K562 (cell line): ENCODE measurements at places on chromosomes 2 and 18.

GRCh38 chr2:107466984-107467773 is 359.5 kb upstream of the RGPD4 start:
- DNase-seq = no peak

DNA sequence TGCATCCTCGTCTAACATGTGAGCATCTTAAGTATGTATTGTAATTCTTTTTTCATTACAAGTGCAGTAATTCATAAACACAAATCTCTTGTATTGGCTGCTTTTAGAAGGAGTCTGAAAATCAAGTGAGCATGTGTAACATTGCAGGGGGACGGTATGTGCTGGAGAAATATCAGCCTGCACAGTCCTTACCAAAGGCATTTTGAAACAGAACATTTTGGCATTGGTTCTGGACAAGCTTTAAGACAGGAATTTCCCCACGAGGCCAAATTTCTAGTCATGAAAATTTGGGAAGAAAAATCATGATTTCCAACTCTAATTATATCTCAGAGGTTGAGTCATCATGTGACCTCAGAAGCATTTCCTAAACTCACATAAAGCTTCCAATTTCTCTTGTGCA is 24.7 kb upstream of the NRP2 start:
- DNase-seq = no peak

DNA sequence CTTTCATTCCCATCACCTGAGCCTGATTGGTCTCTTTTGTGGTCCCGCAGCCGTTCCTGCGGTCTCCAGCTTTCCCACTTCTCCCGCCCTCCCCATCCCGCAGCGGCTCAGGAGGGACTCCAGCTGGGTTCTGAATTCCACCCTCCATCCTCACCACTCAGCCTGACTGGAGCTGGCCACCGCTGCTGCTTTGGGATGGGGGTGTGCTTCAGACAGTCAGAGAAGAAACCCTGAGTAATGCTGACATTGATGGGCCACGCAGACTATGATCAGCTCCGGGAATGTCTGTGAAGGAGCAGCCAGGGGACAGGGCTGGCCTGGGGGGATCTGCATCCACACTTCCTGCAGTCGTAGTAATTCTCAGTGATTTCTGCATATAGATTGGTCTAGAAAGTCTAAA is 45.9 kb upstream of the TXNDC2 start:
- no peak for DNase-seq

GRCh38 chr18:7870266-7870665 is 303.1 kb downstream of the PTPRM start:
- DNase-seq = no peak

- DNase-seq = no peak
Measured at GRCh38 chr2:44543773-44544725, 182.3 kb downstream of the CAMKMT start.

GRCh38 chr2:232634206-232635150 is 1.1 kb downstream of the EFHD1 start:
- DNase-seq = peak; percentile 41

DNA sequence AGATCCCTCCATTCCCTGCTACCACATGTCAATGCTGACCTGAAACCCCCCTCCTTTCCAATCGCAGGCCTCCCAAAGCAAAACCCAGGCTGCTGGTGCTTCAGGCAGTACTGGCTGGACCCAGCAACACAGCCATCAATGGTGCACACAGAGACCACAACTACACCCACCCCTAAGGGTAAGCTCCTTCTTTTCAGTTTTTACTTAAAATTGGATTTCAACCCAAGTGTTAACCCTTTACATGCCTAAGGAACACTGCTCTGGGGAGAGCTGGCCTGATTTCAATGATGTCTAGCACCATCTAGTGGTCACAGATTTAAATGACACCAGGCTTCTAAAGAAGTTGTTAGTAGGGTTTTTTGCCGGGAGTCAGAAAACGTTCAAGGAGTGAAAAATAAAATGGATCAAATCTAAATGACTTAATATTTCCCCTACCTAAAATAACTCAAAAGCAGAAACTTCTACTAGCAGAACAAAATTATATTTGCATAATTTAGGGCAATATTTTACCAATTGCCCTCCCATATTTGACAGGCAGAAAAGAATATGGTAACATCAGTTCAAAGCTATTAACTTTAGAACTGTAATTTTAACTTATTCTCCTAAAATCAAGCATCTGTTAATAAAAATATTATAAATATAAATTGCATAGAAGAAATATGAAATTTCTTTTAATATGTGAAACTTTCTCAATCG is 24.6 kb downstream of the FECH start:
- peak; percentile 52 for DNase-seq

DNA sequence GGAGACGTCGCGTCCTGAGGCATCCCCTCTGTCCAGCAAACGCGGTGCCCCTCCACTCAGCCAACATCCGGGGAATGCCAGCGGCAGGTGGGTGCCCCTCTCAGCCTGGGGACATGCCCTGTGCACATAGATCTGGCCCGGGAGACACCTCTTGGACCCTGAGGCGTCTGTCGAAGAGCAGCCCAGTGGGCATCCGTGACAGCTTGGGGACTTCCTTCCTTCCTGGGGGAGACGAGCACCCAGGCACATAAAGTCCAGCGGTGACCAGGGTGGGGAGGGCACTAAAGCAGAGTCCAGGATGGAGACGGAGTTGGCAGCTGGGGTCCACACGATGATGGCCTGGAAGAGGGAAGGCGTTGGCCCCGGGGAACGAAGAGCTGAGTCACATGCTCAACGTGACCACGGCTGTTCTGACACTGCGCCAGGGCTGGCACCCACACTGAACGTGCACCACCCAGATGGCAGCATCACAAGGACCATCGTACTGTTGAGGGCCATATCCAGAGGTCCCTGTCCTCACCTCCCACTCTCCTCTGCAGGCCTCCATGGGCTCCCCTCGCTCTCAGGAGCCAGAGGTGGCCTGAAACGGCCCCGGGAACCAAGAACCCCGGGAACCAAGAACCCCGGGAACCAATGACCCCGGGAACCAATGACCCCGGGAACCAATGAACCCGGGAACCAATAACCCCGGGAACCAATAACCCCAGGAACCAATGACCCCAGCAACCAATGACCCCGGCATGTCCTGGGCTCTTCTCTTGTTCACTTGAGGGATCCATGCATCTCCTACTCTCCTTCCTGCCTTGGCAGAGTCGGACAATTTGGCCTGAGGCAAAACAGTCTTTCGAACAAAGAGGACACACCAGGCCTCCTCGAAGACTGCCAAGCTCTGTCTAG is 22.6 kb downstream of the HDAC4 start:
- DNase-seq = no peak

- peak; percentile 28 for DNase-seq
Measured at GRCh38 chr2:227033471-227034148, 130.4 kb downstream of the COL4A4 start.

DNA sequence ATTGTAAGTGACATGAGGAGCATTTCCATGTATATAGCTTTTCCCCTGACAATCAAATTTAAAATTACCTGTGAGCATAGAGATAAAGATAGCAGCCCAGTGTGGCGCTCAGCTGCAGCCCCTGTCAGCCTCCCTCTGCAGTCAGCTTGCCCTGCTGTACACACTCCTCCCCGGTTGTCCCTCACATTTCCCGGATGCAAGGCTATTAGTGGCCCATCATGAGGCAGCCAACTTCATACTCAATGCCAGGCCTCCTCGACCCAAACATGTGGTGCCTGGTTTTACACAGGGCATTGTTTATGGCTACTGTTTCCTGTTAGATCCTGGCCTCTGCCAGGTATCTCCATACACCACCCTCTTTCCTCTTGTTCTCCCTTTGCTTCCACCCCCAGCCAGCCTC is 116.1 kb upstream of the SH3BP4 start:
- no peak for DNase-seq

GRCh38 chr18:35890323-35890722 is 82.2 kb upstream of the RMP24 start:
- DNase-seq = no peak

GRCh38 chr2:100262046-100262445 is 60.3 kb downstream of the LONRF2 start:
- DNase-seq = no peak

- no peak for DNase-seq
Measured at GRCh38 chr2:71844967-71845366, 302.7 kb downstream of the CYP26B1 start.

DNA sequence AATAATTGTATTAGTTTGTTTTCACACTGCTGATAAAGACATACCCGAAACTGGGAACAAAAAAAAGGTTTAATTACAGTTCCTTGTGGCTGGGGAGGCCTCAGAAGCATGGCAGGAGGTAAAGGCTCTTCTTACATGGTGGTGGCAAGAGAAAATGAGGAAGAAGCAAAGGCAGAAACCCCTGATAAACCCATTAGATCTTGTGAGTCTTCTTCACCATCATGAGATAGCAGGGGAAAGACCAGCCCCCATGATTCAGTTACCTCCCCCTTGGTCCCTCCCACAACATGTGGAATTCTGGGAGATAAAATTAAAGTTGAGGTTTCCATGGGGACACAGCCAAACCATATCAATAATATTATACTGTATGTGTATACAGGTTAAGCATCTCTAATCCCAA is 73.3 kb upstream of the CABLES1 start:
- DNase-seq = no peak

GRCh38 chr2:216346781-216347180 is 25.5 kb downstream of the MARCHF4 start:
- no peak for DNase-seq

- DNase-seq = no peak
Measured at GRCh38 chr2:151855111-151855510, 26.9 kb upstream of the ARL5A start.

- DNase-seq = no peak
Measured at GRCh38 chr2:66580166-66581049, 145.5 kb downstream of the MEIS1 start.

- no peak for DNase-seq
Measured at GRCh38 chr2:162217598-162217997, 25.6 kb downstream of the FAP start.

- DNase-seq = peak; percentile 80
Measured at GRCh38 chr2:27494944-27495554, at the start of gene FNDC4. Gene FNDC4 (minus strand): TSS chr2:27495200. CDS start chr2:27494679, 521 bp downstream.

DNA sequence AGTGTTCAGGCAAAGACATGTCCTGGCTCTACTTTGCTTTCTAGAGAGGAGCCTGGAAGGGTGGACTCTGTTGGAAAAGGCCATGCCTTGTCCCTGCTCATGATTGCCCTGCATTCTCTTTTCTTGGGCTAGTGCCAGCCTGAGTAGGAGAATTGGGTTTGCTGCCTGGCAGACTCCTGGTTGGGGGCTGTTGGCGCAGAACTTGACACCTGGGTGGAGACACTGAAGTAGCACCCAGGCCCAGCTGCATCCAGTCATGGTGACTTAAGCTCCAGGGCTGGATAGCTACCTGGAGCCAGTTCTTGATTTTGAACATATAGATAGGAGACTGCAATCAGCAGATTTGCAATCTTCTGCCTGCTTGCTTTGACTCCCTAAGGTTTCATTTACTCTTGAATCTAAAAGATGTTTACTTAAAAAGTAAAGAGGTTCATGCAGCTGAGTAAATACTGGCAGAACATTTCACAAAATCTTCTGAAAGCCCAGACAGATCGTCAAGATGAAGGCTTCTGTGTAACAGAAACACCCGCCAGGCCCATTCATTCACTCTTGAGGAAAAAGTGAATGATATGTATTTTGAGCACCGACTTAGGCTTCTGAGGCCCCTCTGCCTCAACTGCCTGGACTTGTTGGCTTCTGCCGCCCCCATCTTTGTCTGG is 38.0 kb upstream of the YWHAQ start:
- no peak for DNase-seq

DNA sequence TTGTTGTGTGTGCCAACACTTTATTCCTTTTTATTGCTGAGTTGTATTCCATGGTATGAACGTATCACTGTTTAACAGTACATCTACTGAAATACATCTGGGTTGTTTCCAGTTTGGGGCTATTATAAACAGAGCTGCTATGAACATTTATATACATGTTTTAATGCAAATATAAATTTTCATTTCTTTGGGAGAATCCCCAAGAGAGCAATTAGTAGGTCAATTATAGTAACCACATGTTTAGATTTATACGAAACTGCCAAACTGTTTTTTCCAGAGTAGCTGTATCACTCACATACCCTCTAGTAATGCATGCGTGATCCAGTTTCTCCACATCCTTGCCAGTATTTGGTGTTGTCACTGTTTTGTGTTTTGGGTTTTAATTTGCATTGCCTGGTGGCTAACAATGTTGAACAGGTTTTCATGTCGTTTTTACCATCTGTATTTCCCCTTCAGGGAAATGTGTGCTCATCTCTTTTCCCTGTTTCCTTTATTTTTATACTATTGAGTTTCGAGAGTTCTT is 81.0 kb downstream of the TMEM131 start:
- no peak for DNase-seq

DNA sequence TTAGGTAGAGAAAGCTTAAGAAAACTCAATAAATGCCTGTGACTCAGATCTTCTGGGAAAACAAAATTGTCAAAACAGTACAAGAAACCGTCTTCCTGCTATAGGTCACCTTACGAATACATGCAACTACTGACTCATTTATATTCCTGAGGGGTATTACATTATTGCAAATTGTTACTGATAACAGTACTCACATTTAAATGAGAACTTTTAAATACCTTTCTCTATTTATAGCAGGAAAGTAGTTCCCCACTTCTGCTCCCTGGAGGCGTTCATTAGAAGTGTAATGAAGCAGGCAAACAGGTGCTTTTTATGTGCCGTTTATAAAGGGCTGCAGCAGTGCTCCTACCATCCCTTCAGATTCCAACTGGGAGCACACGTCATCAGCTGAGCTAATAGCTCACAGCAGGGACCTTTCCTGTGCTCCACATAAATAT is 65.1 kb upstream of the RPRM start:
- no peak for DNase-seq

- no peak for DNase-seq
Measured at GRCh38 chr2:216391401-216391800, 19.1 kb upstream of the MARCHF4 start.

DNA sequence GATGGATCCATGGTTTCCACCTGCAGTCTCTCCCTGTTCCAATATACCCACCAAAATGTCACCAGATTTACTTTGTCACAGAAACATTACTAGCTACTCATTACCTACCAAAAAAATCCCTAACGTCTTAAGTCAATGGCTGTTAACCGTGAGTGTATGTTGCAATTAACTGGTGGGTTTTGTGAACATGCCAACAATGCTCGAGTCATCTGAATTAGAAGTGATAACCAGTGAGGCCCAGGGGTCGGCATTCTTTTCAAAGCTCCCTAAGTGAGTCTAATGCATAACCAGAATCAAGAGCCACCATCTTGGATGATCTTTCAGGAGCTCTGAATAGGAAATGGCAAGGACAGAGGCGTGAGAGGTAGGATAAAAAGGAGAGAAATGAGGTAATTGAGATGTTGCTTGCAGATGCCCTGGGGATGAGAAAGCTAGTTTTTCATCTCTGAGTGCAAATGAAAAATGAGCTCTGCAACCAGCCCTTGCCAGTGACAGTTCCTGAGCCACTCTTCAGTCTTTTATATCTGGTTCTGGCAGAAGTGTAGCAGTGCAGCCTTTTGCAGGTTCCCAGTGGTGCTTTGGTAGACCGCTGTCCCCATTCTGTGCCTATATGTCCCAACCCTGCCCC is 130.0 kb upstream of the RND3 start:
- DNase-seq = no peak

- DNase-seq = no peak
Measured at GRCh38 chr2:196565982-196566381, 73.5 kb upstream of the CCDC150 start.
